Activated naive CD4-positive, alpha-beta T cell treated with anti-CD3 and anti-CD28 coated beads, Interleukin-2, amount 50 U/mL, for 72 hours (primary cell): ENCODE measurements at places on chromosomes 2 and 18. TPM values are rescaled to one million over a fixed set of nuclear protein-coding genes. Genes with fewer than 3 reads are reported as not detected.

The FBXO41 gene
- 16.0 TPM for total RNA-seq

The PLEKHH2 gene
- 8.6 TPM for total RNA-seq

DNA sequence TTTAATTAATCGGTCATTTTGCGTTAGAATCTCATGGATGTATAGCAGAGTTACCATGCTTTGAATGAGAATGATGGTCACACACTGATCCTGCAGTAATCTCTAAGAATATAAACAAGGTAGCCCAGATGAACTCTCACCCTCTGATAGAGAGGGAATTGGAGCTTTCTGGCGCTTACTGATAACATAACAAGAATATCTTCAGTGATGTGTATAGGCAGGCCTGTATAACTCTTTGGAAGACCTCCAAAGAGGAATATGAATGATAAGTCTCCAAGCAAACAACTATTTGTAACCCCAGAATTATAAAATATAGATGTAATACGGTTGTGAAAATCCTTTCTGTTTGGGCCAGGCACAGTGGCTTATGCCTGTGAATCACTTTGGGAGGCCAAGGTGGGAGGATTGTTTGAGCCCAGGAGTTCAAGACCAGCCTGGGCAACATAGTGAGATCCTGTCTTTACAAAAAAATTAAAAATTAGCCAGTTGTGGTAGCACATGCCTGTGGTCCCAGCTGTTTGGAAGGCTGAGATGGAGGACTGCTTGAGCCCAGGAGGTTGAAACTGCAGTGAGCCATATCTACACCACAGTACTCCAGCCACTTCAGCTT lies 52.5 kb upstream of the LTBP1 start:
- no peak for DNase-seq

GRCh38 chr2:20526708-20527107 lies 79.8 kb downstream of the RHOB start:
- DNase-seq, result no peak

- no peak for DNase-seq
These were observed 49.7 kb downstream of the KLHL29 start for GRCh38 chr2:23434721-23435121.

GRCh38 chr2:241218131-241219029 lies 29.9 kb downstream of the ANO7 start:
- no peak for DNase-seq

GRCh38 chr18:45541421-45541820 lies 73.9 kb upstream of the SLC14A2 start:
- DNase-seq, result no peak

DNA sequence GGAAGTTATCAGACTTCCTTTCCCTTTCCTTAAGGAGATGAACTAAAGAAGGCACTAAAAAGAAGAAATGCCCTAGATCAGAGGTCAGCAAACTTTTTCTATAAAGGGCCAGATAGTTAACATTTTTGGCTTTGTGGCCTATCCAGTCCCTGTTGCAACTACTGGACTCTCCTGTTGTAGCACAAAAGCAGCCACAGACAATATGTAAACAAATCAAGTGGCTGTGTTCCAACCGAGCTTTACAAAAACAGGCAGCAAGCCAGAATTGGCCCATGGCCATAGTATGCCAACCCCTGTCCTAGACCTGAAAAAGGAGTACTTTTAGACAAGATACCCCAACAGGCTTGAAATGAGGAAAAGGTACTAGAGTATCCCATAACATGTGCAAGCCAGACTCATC lies 10.9 kb downstream of the NHEJ1 start:
- no peak for DNase-seq

DNA sequence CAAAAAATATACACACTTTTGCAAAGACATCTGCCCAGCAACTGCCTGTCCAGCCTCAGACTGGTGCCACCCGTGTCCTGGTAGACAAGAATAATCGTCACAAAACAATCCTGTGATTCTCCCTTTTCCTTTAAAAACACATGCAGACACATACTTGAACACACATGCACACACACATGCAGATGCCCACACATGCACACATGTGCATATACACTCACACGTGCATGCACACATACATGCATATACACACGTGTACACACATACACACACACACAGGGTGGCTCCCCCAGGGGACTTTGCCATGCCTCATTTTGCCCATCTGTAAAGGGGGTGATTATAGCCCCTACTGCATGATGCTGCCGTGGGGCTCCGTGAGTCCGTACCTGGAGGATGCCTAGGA lies 24.9 kb upstream of the ALPP start:
- DNase-seq, result peak; percentile 9
